ENCODE measurements at places on chromosomes 1 and 21.

DNA sequence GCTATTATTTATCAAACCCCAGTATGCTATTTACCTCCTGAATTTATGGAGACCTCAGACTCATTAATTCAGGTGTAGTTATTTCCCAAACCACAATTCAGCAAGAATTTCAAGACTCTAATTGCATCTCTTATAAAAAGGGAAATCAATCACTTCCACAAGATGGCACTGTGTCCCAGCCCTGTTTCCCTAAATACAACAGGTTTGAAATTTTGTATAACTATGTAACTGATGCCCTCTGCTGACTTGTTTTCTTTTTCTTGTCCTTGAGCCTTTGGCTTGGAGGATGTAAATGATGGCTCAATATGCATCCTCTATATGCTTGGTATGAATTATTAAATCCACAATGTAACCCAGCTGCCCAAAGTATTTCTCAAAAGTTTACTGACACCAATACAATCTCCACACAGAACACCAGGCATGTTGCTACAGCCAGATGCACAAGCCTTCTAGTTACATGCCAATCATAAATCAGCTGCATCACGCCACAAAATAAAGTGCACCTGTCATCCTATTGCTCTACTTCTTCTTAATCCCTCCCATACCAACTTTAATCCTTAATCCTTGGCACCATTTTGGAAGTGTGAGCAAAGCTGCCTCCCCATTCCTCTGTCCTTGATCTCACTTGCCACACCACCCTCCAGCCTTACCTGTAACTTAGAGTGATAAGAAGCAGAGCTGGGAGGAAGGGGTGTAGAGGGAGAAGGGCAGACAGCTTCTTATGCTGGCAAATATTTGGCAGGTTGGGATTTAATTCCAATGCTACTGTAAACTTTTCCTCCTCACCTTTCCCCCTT lies 9.0 kb downstream of the C1orf105 start:
- peak; percentile 70 for DNase-seq

GRCh38 chr1:52439976-52440375 lies 35.6 kb downstream of the PRPF38A start:
- DNase-seq = no peak

GRCh38 chr1:111361761-111362160 lies 65.8 kb downstream of the OVGP1 start:
- DNase-seq = no peak

DNA sequence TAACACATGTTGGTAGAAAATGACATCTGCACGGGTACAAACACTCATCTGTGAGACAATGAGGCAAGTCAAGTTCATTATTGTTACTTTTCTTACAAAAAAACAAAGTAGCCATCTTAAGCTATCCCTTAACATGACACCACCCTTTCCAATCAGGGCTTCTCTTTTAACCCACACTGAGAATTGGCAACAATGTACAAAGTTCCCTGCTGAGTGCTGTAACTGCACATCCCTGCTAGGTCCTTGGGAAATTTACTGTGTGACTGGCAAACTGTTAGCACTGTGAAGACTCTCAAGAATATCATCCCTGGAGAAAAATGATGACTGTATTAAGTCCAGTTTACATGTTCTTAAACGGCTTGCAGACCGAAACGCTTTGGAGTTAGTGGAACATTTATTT lies 185.8 kb upstream of the PLD5 start:
- DNase-seq = no peak

DNA sequence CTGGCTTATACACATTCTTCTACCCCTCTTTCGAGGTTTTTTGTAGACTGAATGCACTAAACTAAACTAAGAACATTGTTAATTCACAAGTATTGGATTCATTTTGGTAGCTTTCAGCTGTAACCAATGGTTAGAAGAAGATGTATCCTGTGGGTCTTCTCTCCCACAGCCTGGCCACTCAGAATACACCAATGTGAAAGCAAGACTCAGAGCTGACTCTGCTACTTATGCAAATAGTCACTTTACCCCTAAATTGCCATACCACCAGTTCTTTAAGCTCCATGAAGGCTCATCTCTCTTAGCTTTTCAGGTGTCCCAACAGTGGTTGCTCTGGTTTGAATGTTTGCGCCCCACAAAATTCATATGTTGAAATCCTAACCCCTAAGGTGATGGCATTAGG lies 60.1 kb downstream of the RGS13 start:
- no peak for DNase-seq

- no peak for DNase-seq
Observed at GRCh38 chr1:31614414-31615005, 3.0 kb upstream of the HCRTR1 start.

GRCh38 chr1:102853136-102853535 lies 255.2 kb downstream of the COL11A1 start:
- DNase-seq = no peak

DNA sequence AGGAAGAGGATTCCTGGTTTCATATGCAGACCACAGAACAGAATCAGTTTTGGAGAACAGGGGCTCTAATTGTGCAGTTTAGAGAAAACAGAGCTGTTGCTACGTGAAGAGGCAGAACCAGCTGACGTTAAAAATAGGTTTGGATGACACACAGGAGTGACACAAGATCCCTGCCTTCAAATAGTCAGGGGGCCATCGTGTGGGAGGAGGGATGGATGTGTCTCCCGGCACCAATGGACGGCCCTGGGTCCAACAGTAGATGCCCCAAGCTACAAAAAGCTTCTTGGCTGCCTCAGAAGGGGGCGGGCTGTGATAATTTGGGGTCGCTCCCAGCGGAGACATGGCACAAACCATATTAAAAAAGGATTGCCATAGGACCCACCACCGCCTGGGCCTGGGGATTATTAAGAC lies 87.8 kb downstream of the MRPL37 start:
- DNase-seq = no peak

GRCh38 chr1:111778541-111779051 lies 22.9 kb downstream of the DDX20 start:
- no peak for DNase-seq

DNA sequence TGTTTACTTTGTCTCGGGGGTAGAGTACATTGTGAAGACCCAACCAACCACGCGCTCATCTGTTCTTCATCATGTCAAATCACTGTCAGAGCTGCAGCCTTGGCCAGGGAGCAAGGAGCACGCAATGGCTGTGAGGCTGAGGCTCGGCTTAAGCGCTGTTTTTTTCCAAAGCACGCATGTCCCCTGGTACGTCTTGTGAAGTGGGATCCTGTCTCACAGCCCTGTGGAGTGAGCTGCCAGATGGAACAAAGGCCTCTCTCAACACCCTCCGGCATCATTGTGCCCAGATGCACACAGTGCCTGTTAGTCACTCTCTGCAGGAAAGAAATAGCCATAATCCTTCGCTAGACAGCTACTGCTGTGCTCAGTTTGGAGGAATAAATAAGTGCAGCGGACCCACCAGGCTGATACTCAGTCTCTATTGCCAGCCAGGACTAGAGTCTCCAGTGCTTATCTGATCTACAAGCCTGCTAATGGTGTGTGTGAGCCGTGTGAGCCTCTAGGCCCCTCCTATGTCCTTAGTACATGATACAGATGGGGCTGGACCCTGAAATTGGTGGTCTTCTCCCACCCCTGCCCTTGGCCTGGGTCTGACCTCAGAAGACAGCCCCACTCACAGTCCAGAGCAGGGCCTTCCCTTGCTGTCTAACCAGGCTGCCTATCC lies 91.3 kb upstream of the COA6 start:
- DNase-seq = no peak

DNA sequence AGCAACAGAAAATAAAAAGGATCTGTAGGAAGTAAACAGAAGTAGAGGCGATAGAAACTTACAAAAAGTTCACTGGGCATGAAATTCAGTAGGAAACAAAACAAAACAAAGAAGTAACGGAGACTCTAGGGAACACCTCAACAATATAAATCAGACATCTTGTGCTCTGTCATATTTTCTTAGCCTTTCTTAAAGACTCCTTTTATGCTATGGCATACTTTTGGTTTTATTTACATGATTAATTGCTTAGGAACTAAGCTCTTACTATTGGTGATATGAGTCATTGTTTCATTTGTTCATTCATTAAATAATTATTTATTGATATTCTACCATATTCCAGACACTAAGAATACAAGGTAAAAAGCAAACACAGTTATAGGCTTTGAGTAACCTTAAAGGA lies 126.6 kb downstream of the KCNT2 start:
- DNase-seq = no peak

- peak; percentile 80 for DNase-seq
Observed at GRCh38 chr1:44290250-44291094, 64.6 kb downstream of the ERI3 start.

GRCh38 chr1:11530731-11531311 lies 51.9 kb downstream of the DISP3 start:
- DNase-seq = no peak

DNA sequence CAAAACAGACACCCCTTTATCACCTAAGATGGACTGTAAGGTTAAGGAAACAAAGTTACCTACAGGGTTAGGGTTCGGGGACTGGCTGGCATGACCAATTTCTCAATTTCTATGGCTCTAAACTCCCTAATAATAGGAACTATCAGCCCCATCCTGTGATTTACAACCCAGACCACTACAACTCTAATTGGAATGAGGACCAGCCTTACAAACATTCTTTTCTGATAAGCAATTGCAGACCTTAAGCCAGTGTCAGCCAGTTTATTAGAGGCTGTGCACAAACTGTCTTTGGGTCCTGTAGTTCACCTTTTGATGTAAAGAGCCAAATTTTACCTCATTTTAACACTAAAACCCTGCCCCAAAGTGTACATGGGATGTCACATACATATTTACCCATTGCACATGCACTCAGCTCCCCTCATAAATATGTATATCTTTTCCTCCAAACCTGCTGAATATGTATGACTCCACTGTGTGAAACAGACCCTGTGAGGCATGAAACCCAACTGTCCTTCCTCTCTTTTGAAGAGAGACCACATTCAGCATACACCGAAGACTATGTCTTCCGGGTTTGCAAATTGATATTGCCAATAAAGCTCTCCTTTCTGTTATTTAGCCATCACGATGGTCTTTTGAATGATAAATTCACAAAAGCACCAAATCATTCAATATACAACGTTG lies 7.3 kb upstream of the APP start:
- no peak for DNase-seq

DNA sequence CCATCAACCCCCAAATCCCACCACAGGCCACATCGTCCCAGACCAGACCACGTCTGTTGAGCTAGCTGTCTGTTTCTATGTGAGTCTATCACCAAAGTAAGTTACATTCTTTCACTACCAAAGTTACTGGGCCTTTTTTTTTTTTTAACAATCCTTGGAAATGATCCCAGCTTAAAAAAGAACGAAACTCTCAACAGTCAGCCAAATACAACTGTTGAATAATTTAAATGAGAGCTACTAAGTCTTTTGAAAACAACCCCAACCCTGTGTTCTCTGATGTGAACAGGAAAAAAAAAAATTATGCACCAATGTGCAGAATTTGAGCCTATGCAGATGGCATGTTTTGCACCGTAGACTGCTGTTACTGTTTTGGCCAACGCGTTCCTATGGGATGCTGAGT lies 134.0 kb upstream of the ETS2 start:
- DNase-seq = no peak

- no peak for DNase-seq
Observed at GRCh38 chr1:212620293-212620692, 11.7 kb downstream of the ATF3 start.

GRCh38 chr21:29078869-29079767 lies 5.7 kb upstream of the CCT8 start:
- no peak for DNase-seq

DNA sequence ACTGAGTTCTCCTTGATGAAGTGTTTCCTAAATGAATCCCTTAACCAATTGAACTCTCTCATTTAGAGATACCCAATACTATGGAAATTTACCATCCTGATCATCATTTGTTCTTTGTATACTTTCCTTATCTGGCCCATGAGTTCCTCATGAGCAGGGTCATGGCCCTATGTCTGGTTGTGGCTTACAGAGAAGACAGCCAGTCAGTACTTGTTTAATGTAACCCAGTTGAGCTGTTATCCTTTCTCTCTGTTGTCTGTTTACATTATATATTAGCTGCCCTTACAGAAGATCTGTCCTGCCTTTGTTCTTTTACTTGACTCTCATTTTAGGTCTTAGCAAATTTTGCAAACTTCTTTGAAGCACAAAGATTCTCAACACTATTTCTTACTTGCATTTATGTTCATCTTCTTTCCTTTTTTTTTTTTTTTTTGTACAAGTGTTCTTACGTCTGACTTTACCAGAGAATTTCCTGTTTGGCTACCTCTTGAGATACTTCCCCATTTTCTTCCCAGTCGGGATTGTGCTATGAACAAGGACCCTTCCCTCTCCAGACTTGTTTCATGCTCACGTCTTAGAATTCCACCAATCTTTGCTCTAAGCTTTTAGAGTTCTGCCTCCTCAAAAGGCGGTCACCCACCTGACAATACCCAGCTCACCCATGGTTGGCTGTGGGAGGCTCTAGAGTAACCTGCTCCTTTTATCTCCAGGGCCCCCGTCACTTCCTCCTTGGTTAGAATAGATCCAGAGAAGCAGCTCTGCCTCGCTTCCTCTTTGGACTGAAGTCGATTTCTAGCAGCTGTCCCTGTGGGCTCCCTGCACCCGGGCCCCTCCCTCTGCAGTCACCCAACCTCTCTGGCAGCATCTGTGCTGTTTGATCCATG lies 53.6 kb upstream of the RUNX1 start:
- DNase-seq = peak; percentile 5

DNA sequence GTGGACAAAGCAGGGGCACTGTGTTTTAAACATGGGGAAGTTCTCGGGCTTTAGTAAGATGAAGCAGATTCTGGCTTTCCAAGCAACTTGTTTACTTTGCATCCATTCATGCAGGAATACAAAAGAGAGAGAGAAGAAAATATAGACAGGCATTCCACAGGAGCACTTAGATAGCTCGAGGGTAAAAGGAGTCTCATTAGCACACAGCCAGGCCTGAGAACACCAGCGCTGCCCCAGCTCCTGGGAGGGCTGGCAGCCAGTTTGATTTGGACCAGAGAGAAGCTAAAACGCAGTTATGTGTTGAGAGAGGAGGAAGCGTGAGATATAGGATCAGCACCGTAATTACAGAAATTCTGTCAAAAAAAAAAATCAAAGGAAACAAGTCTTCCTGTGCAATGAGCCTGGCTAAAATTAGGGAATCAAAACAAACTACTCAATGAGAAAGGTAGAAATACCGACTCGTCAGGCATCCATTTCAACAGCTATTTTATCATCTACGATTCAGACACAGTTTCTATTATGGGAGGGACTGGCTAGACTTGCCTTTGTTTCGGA lies 68.2 kb downstream of the CLSTN1 start:
- DNase-seq = no peak

DNA sequence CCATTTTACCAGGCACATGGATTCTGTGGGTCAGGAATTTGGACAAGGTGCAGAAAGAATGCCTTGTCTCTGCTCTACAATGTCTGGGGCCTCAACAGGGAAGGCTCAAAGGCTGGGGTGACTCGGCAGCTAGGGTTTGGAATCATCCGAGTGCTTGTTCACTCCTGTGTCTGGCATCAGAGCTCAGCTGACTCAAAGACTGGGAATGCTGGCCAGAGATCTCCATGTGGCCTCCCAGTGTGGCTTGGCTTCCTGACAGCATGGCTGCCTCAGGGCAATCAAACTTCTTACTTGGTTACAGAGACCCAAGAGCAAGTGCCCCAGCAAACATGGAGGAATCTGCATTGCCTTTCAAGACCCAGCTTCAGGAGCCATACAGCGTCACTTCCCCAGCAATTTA lies 110.5 kb downstream of the TOMM20 start:
- no peak for DNase-seq
